ENCODE measurements at places on chromosomes 5 and 9.

DNA sequence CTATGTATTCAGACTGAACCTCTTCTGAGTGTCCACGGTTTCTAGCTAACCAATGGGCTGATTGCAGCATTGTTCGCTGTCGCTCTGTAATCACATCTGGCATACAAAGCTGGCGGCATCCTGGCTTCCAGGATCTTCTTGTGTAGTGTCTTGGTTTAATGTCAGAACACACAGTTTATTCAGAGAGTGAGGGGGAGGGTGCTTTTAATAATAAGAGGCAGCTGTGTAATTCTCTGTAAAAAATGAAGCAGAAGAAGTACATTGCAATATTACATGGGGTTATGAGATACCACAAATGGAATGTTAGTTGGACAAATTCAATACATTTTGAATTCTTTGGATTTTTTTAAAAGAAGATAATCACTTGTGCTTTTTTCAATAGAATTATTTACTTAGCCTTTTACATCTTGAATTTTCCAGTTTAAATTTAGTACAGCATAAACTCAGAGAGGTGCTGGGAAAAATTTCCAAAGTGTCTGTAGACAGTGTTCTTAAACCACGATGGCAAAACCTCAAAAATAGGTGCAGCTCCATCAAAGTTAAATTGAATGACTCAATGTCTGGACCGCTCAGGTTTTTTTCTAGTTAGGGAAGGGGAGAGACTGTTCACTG is 206.0 kb downstream of the PCSK1 start:
- DNase-seq, result no peak

DNA sequence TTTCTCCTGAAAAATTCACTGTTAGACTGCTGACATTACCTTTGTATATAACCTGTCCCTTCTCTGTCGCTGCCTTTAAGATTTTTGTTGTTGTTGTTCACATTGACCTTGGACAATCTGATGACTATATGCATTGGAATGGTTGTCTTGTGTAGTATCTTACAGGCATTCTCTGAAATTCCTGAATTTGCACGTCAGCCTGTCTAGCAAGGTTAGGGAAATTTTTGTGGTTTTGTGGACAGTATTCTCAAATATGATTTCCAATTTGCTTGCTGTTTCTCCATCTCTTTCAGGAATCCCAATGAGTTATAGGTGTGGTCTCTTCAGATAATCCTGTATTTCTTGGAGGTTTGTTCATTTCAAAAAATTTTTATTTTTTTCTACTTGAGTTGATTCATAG is 140.8 kb downstream of the PRR16 start:
- no peak for DNase-seq

GRCh38 chr5:19258686-19259085 is 729.3 kb downstream of the CDH18 start:
- DNase-seq, result no peak

GRCh38 chr5:126610160-126610559 is 9.4 kb downstream of the PHAX start:
- no peak for DNase-seq

- DNase-seq, result no peak
Measured at GRCh38 chr5:88665750-88666215, 217.2 kb downstream of the MEF2C start.

DNA sequence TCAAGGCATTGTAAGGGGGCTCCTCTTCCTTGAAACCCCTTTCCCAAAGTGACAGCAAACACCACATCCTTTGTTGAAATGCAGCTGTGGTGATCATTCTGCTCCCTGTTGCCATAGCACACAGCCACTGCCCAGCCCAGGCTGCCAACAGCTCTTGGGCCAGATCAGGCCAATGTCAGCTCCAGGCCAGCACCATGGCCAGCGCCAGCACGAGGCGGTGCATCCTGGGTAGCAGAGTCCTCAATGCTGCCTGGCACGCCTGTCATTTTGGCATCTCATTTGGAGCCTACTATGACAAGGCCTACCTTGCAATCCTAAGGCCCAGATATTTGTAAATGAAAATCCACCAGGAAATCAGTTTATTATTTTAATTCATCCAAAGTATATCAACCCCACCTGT is 390.6 kb downstream of the DNAH5 start:
- DNase-seq, result no peak

Data from stimulated activated CD8-positive, alpha-beta memory T cell treated with anti-CD3 and anti-CD28 coated beads, Interleukin-7, amount 100 ng/mL, for 24 hours (primary cell).